ENCODE measurements at places on chromosomes 6 and 20. TPM values are rescaled to one million over a fixed set of nuclear protein-coding genes. Genes with fewer than 3 reads are reported as not detected.

Gene C6orf58
- 0.21 TPM for total RNA-seq

Gene CD93
- not detected for total RNA-seq

Gene PMEPA1
- 10.5 TPM for total RNA-seq

Gene ASIP
- total RNA-seq: not detected

Gene MYT1
- 2.4 TPM for total RNA-seq

Gene TNNC2
- not detected for total RNA-seq

Gene TMC2
- not detected for total RNA-seq

Gene PTCHD4
- 0.38 TPM for total RNA-seq

Gene C20orf173
- not detected for total RNA-seq

Gene BHLHE23
- not detected for total RNA-seq

Gene SIRPG
- not detected for total RNA-seq

Gene MAP7
- total RNA-seq: 1.0 TPM

Gene SRMS
- total RNA-seq: not detected

Gene BMP2
- not detected for total RNA-seq

Gene RAET1G
- total RNA-seq: 2.0 TPM

Gene EYS
- 0.81 TPM for total RNA-seq

Gene PROKR2
- not detected for total RNA-seq

Gene CALHM4
- total RNA-seq: not detected

Gene GPR6
- not detected for total RNA-seq

Gene APMAP
- 171 TPM for total RNA-seq

Gene FAM209B
- not detected for total RNA-seq

Gene F13A1
- not detected for total RNA-seq

Gene FAM184A
- total RNA-seq: 4.6 TPM

Gene OR2J3
- not detected for total RNA-seq

Gene SLC22A2
- total RNA-seq: 1.2 TPM

Gene YWHAB
- total RNA-seq: 101 TPM

Gene WFDC2
- total RNA-seq: not detected

Gene SIRPD
- total RNA-seq: not detected

Gene C6orf52
- total RNA-seq: 16.5 TPM

Gene ALDH5A1
- 2.2 TPM for total RNA-seq

Gene MUCL3
- total RNA-seq: 0.43 TPM

Gene SLC13A3
- not detected for total RNA-seq

All from A172 (cell line).